ENCODE measurements at places on chromosomes 3 and 15.

DNA sequence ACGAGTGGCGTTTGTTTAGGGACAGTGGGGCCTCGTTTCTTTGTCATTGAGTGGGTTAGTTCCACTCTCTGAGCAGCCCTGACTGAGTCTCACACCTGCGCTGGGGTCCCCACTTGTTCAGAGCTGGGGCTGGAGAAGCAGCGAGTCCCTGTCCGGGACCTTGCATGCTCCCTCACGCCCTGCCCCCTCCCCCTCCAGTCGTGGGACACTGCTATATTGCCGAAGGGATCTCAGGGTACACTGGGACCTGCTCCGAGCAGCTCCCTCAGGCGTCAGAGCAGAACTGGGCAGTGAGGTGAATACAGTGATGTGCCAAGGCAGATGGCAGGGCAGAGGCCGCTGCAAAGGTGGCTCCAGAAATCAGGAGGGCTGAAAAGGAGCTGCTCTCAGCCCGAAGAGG is 59.9 kb upstream of the KLF13 start:
- no peak for DNase-seq

- no peak for DNase-seq
Measured at GRCh38 chr3:133461291-133461690, 61.4 kb downstream of the BFSP2 start.

GRCh38 chr3:172911142-172911541 is 160.6 kb downstream of the ECT2 start:
- DNase-seq = no peak

- DNase-seq = no peak
Measured at GRCh38 chr3:151383111-151383510, 1.4 kb downstream of the P2RY12 start.

Measured in NCI-H2171 (cell line).